Stimulated activated CD4-positive, alpha-beta T cell treated with anti-CD3 and anti-CD28 coated beads, Interleukin-1b, Interleukin-23, amount 100 ng/mL, for 24 hours (primary cell): ENCODE measurements at places on chromosomes 6 and 20.

GRCh38 chr6:153301602-153302001 is 170.5 kb upstream of the RGS17 start:
- no peak for DNase-seq

DNA sequence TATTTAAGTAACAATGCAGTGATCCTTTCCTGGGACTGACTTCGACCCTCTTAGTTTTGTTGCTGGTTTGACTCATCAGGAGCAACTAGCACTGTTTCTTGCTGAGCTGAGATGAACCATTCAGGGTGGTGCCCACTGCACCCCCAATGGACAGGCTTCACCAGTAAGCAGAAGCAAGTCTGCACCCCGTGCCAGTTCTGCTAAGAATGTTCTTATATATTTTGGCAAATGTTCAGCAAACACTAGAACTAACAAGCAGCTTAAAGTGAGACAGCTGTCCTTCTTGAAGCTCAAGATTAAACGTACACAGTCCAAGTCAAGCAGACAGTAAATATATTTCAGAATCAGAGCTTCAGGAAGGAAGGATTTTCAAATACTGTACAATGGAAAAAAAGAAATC is 561.3 kb upstream of the CDH4 start:
- DNase-seq = no peak

DNA sequence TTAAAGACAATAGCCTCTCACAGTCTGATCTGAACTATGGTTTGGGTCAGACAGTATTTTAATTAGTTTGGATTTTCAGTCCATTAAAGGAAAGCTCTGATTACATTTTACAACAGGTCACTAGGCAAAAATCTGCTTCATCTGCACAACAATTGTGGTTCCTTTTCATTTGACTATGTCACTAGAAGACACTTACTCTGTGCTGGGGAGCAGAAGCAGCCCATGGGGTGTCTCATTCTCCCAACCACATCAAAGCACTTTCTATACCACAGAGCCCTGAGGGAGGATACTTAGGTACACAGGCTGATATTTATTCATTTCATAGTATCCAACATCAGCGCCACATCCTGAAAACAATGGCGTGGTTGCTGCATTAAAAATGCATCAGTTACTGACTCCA is 36.6 kb upstream of the HDAC2 start:
- no peak for DNase-seq

DNA sequence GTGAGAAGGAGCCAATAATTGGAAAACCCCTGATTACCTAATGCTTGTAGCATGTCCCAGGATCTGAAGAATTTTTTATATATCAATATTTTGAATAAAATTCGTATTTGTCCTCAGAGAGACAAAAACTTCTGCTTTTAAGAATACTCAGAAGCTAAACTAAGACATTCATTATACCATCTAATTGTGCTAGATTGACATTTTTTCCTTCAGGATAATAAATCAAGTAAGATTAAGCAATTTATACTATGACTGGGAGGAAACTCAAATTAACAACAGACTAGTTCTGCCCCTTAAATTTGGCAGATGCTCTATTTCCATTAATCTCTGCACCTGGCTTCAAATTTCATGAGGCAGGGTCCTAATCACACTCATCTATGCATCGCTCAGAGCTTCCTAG is 291.4 kb downstream of the PLCB1 start:
- no peak for DNase-seq

DNA sequence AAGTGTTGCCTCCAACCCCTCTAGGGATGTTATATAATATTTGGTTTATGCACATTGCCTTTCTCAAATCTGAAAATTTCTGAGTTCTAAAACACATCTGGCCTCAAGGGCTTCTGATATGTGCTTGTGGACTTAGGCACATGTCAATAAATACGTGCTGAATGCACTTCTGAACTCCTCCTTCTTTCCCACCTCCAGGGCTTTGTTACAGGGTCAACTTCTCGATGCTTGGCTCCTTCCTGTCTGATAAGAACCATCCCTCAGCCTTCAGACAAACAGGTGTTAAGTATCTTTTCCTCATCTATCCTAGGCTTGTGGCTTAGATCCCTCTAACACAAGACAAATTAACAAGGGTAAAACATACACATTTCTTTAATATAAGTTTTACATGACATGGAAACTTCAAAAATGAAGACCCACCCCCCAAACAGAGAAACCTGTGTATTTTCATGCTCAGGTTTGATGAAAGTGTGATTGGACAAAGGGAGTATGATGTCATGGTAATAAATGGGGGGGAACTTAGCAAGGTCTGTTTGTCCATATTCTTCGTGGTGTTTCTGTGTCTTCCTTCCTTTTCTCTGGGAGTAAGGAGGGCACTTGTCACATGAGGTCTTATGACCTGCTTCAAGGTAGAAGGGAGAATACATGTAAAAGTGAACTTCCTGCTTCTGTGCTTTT is 326.9 kb downstream of the CD83 start:
- no peak for DNase-seq

- DNase-seq = no peak
These were observed 105.9 kb upstream of the SPACA1 start for GRCh38 chr6:87941556-87942358.

DNA sequence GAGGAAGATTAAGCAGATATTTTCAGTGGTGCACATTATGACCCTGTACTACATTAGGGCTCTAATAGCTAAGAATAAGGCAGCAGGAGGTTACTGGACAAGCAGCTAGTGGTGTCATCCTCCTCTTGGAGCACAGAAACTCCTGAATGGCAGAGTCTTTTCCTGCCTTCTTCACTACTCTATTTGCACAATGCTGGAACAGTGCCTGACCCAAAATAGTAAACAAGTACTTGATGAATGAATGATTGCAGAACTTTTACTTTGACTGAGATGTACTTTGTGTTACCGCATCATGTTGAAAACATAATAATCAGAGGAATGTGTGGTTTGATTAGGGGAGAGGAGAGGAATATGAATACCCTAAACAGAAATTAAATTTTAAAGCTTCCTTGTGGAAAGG is 30.0 kb upstream of the UST start:
- no peak for DNase-seq

DNA sequence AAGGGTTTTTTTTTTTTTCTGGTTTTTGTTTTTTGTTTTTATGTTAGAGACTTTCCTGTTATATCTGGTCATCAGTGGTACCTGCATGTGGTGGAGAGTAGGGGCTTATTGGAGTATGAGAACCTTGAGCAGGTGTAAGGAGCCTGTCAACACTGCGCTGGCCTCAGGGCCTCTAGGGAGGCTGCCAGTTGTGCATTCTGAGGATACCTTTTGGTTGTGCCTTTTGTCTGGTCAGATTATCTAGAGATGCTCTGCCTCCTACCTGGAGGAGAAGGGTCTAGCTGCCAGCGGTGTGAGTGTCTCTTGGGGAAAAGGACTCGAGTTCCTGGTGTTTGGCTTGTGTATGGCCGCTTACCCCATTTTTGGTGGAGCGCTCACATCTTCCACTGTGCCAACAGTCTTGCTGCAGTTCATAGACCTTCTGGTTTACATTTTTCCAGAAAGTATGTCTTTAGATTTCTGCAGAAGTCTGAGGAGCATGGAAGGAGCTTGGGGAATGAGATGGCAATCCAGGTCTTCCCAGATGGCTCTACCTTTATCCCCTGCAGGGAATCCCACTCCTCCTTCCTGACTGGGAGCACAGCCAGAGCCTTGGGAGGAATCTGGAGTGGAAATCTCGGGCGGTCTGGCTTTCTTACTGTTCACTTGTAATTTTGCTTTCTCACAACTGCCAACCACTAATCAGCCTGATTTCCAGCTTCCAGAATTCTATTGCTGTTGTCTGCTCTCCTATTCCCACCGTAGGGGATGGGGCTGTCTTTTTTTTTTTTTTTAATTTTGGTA is 49.9 kb downstream of the PTPN1 start:
- DNase-seq = no peak

- DNase-seq = no peak
These were observed 858 bp downstream of the FAM83D start for GRCh38 chr20:38926934-38927616.
